ENCODE measurements at places on chromosomes 3 and 15. TPM values are rescaled to one million over a fixed set of nuclear protein-coding genes. Genes with fewer than 3 reads are reported as not detected.

GRCh38 chr3:39147711-39148434 is 5.5 kb downstream of the CSRNP1 start:
- H3K27ac ChIP-seq = peak overlapping the region; percentile 59
- H3K4me3 ChIP-seq = no peak overlapping the region
- no peak for DNase-seq
- H3K36me3 ChIP-seq = peaks cover 3% of the 10 kb centered on the region

DNA sequence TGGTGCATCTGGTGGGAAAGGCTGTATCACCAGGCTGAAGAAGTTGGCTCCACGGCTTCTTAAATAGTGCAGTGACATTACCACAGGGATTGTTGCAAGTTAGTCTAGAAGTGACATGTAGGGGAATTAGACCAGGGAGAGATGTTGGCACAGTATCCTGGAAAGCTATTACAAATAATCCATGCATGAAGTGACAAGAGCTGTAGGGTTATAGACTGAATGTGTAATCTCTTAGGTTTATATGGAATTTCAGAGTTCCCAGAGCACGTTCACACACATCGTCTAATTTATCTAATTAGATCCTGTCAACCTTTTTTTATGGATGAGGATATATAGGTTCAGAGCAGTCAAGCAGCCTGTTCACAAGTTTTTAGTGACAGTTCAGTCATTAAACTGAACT is 37.3 kb upstream of the APH1B start:
- H3K36me3 ChIP-seq = peaks cover 15% of the 10 kb centered on the region
- no peaks in the 10 kb centered on the region for H3K27me3 ChIP-seq
- no peak overlapping the region for H3K27ac ChIP-seq
- no peak for DNase-seq
- H3K4me3 ChIP-seq = no peak overlapping the region

DNA sequence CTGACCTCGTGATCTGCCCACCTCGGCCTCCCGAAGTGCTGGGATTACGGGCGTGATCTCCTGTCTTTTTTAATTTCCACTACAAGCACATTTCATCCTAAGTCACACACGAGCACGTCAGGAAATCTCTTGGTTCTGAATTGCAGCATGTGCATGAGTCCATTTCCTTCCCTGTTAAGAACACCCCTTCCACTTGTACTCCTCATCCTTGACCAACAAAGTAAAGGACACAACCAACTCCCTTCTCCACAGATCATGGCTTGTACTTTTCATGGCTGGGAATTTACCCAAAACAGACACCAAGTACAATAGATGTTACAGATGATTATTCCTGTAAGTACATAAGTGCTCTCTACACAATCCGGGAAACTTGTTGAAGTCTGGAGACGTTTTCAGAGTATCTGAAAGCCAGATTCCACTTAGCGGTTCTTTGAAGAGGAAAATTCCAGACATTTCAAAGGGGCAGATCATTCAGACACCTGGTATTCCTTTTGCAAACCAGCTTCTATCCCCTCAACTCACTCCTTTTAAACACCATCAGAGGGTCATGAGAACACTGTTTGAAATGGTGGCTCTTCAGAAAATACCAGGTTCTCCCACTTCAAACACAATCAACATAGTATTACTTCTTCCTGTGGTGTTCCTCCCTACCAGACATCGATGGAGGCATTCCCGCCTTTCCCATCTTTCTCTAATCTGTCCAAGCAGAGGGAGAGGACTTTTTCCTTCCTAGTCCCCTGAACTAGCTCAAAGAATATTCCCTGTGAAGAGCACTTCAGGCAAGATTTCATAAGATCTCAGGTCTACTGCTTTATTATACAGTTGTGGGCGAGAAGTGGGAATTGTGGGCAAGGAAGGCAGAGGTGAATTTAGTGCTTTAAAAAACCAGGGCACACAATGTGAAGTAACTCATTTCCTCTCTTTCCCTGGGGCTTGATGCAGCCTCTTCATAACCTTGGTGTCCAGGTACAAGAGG is 80.1 kb upstream of the TSC22D2 start:
- H3K36me3 ChIP-seq = no peaks in the 10 kb centered on the region
- no peak overlapping the region for H3K4me3 ChIP-seq
- DNase-seq = no peak
- peaks cover 19% of the 10 kb centered on the region for H3K4me1 ChIP-seq

DNA sequence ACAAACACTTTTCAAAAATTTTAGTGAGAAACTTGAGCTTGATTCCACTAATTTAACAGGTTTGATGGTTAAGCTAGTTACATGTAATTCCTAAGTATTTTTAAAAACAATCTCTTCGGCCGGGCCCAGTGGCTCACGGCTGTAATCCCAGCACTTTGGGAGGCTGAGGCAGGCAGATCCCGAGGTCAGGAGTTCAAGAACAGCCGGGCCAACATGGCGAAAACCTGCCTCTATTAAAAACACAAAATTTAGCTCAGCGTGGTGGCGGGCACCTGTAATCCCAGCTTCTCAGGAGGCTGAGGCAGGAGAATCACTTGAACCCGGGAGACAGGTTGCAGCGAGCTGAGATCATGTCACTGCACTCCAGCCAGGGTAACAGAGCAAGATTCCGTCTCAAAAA is 25.3 kb downstream of the TRA2B start:
- peaks cover 18% of the 10 kb centered on the region for H3K36me3 ChIP-seq
- H3K27me3 ChIP-seq = no peaks in the 10 kb centered on the region
- peak overlapping the region; percentile 20 for H3K27ac ChIP-seq
- H3K4me3 ChIP-seq = no peak overlapping the region

The TIMP4 gene
- not detected for total RNA-seq

The TMEM158 gene
- total RNA-seq = 3.8 TPM
